ENCODE measurements at places on chromosomes 7 and 10.

GRCh38 chr7:101373812-101374614 is 11.3 kb downstream of the COL26A1 start:
- DNase-seq = no peak

DNA sequence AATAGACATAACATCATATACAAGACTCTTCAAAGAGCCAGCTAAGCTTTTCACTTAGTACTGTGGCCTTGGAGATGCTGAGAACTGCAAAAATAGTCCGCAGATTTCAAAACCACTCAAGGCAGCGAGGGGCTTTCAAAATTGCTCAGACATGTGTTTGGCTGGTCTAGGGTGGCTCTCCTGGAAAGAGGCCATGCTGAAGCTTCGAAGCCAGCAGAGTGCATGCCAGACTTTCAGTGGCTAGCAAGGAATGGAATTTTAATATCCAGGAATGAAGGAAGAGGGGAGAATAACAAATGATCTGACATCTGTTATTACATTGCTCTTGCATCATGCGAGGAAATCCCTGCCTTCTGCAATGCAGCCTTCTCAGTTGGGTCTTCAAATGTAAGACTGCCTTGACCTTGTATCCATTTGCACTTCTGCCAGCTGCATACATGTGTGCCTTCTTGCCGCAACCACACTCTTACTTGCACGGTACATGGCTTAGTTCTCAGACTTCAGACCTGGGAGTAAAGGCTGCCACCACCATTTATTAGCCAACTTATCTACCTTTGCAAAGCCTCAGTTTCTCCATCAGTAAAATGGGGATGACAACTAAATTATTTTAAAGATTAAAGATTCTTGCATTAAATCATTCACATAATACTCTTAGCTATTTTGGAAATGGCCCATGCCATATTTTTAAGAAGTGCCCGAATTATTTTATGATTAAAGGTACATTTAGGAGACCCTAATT is 55.9 kb downstream of the ITIH5 start:
- no peak for DNase-seq

- no peak for DNase-seq
These were observed 11.5 kb downstream of the SDK1 start for GRCh38 chr7:3312583-3312982.

DNA sequence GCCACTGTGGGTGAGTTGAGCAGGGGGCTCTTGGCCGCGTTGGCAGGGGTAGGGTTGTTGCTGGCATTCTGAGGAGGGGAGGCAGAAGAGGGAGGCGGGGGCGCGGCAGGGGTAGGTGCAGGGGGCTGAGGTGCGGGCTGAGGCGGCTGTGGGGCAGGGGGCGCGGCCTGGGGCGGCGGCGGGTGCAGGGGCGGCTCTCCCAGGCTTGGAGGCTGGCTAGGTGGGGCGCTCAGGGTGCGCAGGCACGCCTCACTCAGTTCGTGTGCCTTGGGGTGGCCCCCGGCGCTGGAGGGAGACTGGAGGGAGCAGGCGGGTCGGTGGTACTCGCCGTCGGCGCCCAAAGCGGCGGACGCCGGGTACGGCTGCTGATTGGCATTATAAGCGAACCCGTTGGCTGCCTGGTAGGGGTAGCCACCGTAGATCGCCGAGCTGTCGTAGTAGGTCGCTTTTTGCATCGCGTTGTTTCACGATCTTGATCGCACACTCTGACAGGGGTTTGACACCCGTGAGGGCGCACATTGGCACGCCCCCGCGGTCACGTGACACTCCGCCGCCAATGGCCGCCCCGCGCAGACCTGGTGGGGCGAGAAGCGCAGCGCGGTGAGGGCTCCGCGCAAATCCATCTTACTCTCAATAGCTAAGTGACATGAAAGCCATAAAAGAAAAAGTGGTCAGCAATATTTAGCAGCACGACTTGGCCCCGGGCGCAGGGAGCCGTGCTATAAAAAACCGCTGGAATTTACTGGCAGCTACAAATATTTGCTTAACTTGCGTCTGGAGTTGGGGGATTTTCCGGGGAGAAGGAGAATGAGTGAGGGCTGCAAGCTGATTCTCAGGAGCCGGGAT is 7.9 kb upstream of the HOXA2 start:
- DNase-seq = no peak

DNA sequence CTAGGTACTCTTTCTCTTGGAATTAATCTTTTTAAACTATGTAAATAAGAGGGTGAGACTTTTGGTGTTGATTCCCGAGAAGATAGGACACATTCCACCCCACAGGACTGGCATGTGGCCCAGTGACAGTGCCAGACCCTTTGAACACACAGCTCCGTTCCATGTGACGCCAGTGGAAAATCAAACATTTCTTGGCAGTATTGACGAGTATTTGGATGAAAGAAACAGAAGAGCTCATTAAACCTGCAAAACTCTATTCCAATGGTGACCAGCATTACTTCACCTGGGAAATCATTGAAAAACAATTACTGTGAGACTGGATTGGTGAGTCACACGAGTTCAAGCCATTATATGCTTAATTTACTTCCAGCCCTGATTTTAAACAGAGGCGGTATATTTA is 25.8 kb downstream of the AKR1E2 start:
- no peak for DNase-seq

DNA sequence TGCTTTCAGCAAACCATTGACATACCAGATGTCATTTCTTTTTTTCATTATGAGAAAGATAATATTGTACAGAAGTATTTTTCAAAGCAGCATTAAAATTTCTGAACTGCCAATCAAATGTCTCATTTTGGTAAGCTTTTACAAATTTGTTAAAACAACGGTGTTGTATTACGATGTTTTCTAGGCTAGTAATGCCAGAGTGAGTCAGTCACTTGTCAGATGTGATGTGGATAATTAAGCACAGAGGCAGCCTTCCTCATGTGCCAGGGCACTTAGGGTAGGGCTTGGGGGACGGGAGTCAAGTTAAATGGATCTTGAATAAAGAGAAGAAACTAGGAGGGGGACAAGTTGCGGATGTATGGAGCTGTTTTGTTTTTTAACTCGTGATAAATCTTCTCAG is 10.1 kb downstream of the PSTK start:
- DNase-seq = no peak

GRCh38 chr7:4132221-4132620 is 549.9 kb upstream of the FOXK1 start:
- no peak for DNase-seq

DNA sequence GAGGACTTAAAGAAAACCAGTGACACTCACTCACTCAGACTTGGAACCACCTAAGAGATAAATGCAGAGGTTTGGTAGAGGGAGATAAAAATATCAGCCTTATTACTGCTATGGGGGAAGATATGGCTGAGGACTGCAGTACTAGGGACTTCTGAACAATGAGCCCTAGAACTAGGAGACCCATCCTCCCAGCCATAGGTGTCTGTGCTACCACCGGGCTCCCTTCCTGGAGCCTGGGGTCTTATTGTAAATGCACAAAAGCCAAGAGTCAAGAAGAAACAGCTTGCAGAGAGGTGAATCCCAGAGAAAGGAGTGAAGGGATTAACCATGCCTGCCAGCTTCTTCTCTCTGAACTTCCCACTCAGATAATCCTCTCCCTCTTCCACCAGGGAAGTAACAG is 108.3 kb upstream of the AKR1E2 start:
- no peak for DNase-seq

GRCh38 chr10:128875956-128876736 is 590.9 kb upstream of the MGMT start:
- no peak for DNase-seq

DNA sequence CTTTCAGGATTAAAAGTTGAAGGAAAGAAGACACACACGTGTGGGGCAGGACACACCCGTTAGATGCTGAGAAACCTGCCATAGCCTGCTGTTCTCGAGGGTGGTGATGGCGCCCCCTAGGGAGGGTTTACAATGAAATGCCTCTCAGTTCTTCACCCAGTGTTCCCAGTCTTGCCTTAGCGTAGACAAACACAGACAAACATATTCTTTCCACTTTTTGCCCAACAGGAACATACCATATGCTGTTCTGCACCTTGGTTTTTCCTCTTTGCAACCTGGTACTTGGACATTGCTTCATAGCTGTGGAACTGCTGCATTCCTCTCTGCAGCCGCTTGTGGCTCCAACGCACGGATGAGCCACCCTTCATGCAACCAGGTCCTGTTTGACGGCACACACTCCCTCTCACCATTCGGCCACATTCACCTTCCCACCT is 23.3 kb upstream of the HSPA12A start:
- no peak for DNase-seq

DNA sequence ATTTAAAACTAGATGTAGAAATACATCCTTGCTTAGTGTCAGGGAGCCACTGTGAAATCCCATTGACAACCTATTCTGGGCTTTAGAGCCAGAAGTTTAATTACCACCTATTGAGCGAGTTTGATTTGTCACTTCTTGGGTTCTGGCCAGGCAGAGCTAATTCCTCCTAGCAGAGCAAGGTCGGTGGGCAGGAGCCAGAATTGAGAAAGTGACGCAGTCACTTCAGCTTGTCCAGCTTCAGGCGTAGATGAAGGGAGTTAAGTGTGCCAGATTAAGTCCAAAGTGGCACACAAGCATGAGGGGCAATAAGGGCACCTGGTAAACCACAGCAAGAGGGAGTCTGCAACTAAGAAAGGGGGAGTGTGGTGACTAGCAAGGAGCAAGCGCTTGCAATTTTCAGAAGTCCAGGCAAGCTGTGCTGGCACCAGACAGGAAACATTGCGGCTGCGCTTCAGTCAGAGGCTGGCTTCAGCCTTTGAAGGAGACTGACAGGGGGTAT is 119.4 kb downstream of the ST7 start:
- DNase-seq = no peak

DNA sequence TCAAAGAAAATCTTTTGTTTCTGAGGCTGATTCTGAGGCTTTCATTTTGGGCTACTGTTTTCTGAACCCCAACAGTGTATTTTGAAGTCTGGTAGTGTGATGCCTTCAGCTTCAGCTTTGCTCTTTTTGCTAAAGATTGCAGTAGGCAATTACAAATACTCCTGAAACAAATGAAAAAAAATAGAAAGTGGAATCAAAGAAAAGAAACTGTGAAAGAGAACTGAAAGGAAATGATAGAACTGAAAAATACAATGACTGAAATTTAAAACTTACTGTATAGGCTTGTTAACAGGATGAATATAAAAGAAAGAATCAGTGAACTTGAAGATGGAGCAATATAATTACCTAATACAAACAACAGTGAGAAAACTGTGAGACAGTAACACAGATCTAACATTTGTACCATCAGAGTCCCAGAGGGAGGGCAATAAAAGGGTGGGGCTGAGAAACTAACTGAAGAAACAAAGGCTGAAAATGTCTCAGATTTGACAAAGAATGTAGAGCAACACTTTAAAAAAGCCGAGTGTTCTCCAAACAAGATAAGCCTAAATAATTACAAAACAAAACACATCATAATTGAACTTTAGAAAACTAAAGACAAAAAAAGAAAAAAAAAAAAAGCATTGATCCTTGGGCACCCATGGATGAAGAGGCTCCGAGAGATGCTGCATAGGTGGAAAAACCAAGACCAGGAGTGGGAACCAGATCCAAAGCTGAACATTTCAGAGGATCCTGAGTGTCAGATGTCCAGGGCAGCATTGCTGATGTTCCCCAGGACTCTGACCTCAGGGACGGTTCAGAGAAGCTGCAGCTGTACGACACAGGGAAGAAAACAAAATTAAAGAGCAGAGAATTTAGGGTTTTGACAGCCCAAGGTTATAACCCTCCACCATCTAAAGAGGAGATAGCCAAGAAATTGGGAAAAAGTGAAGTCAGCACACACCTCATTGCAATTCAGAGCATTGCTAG is 223.2 kb upstream of the IGFBP3 start:
- no peak for DNase-seq

DNA sequence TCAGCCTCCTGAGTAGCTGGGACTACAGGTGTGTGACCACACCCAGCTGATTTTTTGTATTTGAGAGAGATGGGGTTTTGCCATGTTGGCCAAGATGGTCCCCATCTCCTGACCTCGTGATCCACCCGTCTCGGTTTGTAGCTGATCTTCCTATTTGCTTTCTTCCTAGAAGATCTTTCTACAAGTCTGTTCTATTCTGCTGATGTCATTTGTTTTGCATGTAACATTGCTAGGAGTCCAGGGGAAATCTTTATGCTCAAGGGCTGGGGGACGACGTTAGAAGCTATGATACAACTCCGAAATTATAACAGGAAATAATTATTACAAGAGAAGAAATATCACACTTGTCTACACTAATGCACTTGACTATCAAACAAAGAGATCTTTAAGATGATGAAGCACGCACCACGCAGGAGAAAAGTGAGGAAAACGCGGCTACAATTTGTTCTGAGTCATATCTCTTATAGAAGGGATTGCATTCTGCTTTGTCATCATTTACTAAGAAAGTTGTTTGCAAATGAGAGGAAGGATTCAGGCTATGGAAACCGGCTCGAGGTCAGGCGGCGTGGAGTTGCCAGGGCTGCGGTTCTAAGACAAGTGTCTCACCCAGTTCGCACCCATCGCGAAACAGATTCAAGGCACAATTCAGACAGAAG is 103.0 kb upstream of the CARD11 start:
- no peak for DNase-seq

DNA sequence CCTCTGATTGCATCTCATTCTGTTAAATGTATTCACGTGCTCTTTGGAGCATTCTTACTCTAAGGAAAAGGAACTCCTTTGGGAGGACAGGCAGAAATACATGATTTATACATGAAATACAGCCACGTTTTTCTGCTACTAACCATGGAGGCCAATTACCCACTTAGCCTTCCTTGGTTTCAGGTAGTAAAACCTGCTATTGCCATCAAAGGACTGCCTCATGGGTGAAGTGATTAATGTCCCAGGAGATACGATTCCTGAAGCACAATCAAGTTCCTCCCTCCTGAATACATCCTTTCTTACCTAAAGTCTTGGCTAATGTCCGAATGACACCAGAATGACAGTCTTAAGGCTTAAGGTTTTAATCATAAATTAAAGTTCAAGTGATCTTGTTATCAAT is 58.5 kb upstream of the PIK3CG start:
- no peak for DNase-seq

DNA sequence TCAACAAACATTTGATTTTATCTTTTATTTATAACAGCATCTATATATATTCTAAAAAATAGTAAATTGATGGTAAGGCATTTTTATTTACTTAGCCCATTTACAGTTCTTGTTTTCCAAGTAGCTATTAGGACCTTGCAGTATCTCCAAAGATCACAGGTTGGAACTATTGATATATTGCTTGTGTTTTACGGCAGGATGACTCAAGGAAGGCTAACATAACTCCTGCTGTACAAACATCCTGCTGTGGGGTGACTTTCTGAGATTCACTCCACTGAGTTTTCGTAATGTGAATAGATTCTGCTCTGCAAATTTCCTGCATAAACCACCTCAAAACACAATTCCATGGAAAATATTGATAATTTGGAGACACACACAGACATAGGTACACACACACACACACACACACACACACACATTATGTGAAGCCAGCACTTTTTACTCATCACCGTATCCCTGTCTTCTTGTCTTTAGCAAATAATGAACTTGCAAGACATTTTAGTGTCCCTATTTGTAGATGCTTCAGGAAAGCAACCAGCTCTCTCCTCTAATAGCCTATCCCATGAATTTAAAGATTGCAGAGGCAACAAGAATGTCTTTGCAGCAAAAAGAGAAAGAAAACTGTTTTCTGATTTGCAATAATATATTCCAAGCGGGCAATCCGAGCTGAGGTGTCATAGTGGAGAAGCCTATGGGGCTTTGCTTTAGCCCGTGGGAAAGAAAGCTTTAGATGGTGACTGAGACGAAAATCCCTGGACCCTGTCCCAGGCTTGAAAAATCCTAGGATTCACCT is 722 bp downstream of the AGR2 start:
- DNase-seq = no peak

GRCh38 chr7:139169816-139170215 is 60.3 kb upstream of the ZC3HAV1 start:
- no peak for DNase-seq

GRCh38 chr7:120829487-120829886 is 28.5 kb downstream of the TSPAN12 start:
- no peak for DNase-seq
